BJ (cell line): ENCODE measurements at places on chromosomes 16 and 17. TPM values are rescaled to one million over a fixed set of nuclear protein-coding genes. Genes with fewer than 3 reads are reported as not detected.

- DNase-seq = no peak
Observed at GRCh38 chr17:4583782-4584100, 588 bp upstream of the SMTNL2 start.

- no peak for DNase-seq
Observed at GRCh38 chr17:8609910-8610309, 20.6 kb downstream of the MYH10 start.

DNA sequence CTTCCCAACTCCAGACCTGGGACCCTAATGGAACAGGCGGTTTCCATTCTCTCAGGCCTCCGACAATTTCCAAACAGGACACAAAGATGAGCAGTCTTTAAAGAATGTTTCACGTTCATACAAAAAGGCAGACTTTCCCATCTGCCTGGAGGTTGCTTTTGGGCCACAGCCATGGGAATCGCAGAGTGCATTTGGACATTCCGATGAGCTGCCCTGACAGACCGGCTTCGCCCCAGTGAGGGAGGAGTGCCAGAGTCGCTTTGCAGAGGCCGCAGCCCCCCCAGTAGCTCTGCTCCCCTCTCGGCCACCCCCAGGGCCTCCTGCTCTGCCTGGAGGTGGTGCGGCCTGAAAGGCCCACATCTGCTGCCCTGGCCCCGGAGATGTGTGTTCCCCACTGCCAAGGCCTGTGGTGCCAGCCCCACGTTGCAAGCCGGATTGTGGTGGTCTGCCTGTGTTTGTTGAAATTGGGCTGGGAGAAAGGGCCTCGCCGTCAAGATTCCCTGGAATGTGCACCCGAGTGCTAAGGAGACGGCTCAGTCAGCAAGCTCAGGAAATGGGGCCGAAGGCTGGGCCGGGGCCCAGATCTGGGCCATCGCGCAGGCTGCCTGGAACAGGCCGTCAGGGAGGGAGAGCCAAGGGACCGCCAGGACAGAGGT lies 89.8 kb downstream of the C16orf95 start:
- DNase-seq = peak; percentile 86

DNA sequence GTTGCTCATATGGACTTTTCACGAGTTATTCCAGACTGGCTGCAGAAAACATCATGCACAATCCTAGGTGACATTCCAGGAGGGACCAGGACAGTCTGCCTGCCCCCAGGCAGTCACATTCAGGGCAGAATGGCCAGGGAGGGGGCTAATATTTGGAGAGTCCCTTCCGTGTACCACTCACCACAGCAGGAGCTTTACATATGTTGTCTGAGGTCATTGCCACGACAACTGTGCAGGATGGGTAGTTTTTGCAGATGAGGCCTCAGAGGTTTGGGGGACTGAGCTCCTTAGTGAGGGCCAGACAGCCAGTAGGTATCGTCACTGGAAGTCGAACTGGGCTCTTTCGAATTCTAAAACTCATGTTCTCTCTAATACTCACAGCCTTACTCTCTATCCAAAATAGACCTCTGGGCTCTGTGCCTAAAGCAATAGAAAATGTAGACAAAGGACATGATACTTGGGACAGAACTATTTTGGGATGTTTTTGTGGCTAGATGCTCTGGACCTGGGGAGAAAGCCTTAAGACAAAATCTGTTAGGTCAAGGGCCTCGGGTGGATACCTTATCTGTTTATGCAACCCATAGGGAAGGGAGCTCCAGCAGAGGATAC lies 338.5 kb downstream of the MAF start:
- no peak for DNase-seq

DNA sequence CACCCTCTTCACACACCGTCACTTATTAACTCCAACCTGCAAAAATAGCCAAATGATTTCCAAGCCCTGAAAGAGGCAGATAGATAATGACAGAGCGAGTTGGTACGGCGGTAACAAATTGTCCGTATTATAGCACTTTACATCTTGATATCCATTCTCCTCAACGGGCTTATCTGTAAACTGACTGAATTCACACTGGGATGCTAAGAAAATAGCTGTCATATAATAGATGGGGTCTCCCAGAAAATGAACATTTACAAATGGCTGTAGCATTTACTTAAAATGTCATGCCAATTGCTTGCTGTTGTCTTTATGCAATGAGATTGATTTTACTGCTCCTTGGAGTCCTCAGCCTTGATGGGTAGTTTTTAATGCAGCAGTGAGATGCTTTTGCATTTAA lies 225.8 kb upstream of the SDK2 start:
- no peak for DNase-seq

GRCh38 chr17:68600931-68601564 lies at the start of gene FAM20A:
FAM20A (minus strand) TSS chr17:68601367; CDS start chr17:68600666, 701 bp downstream.
- DNase-seq = no peak

The CD7 gene
- 0.06 and 0.22 TPM in 2 replicates for polyA plus RNA-seq

DNA sequence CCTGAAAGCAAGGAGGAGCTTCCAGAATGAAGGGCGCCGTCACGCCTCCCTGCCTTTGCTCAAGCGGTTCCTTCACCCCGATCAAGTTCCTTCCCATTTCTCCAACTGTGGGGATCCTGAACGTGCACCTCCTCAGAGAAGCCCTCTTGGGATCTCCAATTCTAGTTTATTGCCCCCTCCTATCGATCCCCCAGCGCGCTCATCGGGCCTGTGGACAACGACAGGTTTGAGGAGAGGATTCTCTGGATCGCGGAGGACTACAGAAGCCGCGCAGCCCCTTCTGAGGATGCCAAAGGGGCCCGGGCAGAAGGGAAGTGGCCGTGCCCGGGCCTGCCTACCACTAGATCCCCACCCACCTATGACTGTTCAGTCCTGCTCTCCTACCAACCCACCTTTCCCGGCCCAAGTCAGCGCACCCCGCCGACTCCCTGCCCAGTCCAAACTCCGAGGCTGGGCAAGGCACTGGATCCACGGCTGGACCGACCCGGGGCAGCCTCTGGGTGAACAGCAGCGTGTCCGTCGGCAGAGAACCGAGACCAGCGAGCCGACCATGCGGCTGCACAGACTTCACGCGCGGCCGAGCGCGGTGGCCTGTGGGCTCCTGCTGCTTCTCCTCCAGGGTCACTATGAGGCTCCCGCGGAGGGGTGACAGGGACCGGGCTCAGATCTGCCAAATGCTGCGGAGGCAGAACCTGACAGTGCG lies 12.8 kb upstream of the CES3 start:
- DNase-seq = no peak

- peak; percentile 15 for DNase-seq
Observed at GRCh38 chr17:19418251-19418992, 7.4 kb downstream of the RNF112 start.

GRCh38 chr17:47376247-47376646 lies 52.5 kb downstream of the EFCAB13 start:
- no peak for DNase-seq

The BAHCC1 gene
- 2.3 and 3.1 TPM in 2 replicates for polyA plus RNA-seq

The CD79B gene
- 0.36 and 0.58 TPM in 2 replicates for polyA plus RNA-seq

- DNase-seq = no peak
Observed at GRCh38 chr16:88785106-88785924, at the start of gene PIEZO1. PIEZO1 (minus strand) TSS chr16:88785220; CDS start chr16:88784964, 256 bp downstream.

GRCh38 chr17:62971853-62972252 lies 5.8 kb downstream of the TANC2 start:
- DNase-seq = no peak

- DNase-seq = no peak
Observed at GRCh38 chr16:1832838-1833454, 5.9 kb downstream of the FAHD1 start.

- no peak for DNase-seq
Observed at GRCh38 chr17:2295575-2295974, 8.0 kb downstream of the SMG6 start.

- DNase-seq = no peak
Observed at GRCh38 chr17:56834380-56835263, 671 bp downstream of the DGKE start.

GRCh38 chr16:88974080-88974915 lies 2.7 kb downstream of the CBFA2T3 start:
- DNase-seq = no peak

GRCh38 chr17:3544365-3544764 lies 13.2 kb downstream of the TRPV3 start:
- no peak for DNase-seq

GRCh38 chr17:73313526-73314127 lies 1.8 kb upstream of the CDC42EP4 start:
- DNase-seq = no peak

GRCh38 chr16:58425756-58426494 lies 33.7 kb downstream of the GINS3 start:
- no peak for DNase-seq

GRCh38 chr17:38601539-38602351 lies 4.0 kb downstream of the SRCIN1 start:
- no peak for DNase-seq

GRCh38 chr16:79328402-79329165 lies 272.0 kb downstream of the MAF start:
- no peak for DNase-seq

- DNase-seq = no peak
Observed at GRCh38 chr17:4786516-4786915, 352 bp upstream of the VMO1 start.

GRCh38 chr16:8253718-8254117 lies 336.6 kb downstream of the TMEM114 start:
- DNase-seq = no peak
